ENCODE measurements at places on chromosomes 11 and 22.

- DNase-seq = no peak
Measured at GRCh38 chr22:47534804-47535410, 772.5 kb downstream of the TBC1D22A start.

DNA sequence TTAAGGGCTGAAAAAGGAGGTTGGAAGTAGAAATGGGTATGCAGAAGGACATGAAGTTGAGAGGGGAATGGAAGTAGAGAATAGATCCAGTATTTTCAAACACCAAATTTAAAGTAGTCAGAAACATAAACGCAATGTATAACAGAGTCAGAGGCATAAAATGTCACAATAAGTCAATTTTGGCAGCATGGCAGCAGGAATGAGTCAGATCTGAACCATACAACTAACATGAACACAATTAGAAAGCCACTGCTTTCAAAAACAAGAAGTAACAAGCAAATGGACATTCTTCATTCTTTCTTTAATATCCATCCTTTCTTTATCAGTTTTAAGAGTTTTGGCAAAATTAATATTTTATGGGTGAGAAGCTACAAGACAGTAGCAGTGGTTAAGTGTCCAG, 2.5 kb downstream of the CHORDC1 start:
- DNase-seq = no peak

DNA sequence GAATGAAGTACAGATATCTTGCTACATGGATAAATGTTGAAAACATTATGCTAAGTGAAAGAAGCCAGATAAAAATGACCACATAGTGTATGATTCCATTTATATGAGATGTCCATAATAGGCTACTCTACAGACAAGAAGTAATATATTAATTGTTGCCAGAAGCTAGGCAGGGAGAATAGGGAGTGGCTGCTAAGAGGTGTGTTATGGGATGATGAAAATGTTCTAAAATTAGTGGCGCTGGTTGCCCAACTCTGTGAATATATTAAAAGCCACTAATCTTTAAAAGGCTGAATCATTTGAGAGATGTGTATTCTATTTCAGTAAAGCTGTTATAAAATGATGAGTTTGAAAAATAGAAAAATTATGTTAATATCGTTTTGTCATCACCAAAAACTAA, 144.4 kb downstream of the NCAM1 start:
- no peak for DNase-seq

DNA sequence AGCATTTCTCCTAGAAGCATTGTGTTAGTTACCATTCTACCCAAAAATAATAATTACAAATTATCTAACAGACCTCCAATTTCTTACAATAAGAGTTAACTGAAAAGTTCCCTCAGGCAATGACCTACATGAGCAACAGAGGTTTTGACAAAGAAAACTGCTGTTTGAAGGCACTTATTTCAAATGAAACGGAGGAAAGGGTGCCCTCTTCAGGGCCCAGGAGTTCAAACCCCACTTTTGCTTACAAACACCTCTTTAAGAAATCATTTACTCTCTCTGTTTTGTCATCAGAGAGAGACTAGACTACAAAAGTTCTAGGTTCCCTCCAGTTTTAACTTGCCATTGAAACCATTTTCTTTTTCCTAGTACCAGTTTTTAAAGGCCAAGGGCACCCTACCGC, 56.7 kb downstream of the AMBRA1 start:
- DNase-seq = no peak

DNA sequence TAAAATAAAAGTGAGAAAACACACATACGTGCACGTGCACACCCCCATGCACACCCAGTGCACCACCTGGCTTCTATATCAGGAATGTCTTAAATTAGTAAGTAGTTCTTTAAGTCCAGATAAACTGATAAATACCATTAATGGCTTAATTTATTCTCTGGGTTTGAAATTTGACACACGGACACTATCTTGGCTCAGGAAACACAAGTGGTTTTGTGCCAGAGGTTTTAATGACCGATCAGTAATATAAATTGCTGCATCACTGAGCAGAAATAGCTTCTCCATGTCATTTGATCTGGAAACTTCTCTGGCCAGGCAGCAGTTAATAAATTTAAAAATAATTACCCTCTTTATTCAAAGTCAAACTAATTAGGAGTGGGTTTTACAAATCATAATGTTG, 101.5 kb upstream of the NNMT start:
- no peak for DNase-seq

DNA sequence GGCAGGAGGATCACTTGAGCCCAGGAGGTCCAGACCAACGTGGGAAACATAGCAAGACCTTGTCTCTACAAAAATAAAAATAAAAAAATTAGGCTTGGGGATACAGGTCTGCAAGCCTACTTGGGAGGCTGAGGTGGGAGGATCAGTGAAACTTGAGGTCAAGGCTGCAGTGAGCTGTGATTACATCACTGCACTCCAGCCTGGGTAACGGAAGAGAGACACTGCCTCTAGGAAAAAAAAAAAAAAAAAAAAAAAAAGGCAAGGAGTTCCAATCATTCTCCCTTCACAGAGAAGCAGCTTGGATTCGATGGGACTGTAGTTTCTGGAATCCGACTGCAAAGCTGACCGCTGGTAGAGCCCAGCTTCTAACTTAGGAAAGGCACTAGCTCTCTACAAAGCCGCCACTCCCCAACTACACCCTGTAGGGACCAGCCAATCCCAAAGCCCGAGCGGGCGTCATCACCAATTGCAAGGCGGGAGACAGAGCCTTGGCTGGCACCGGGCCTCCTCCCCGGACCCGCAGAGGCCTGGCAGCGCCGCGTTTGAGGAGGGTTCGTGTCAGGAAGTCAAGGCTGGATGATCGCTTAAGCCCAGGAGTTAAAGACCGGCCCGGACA, 716 bp upstream of the DDB2 start:
- peak; percentile 77 for DNase-seq

DNA sequence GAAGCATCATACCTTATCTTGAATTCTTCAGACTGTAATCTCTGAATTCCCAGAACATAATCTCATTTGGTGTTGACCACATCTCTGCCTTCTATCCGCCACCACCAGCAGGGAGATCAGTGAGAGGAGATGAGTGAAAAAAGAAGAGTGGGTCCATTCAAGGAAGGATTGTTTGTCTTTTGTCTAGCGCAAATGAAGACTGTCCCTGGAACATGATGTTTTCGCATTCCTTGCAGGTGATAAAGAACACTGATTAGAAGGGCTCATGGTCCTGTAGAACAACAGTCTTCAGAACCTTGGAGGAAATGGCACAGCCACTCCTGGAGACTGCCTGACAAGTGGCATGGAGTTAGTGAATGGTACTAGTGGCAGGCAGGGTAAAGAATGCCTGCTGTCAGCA, 869.6 kb downstream of the JRKL start:
- no peak for DNase-seq

GRCh38 chr11:105315287-105315686, 175.7 kb upstream of the CARD18 start:
- no peak for DNase-seq

- DNase-seq = no peak
Measured at GRCh38 chr11:134598368-134598767, 186.3 kb upstream of the B3GAT1 start.

Data from activated T-helper 1 cell treated with anti-CD3 and anti-CD28 coated beads, Interleukin-12 subunit alpha, Interleukin-12 subunit beta, Interleukin-2, Interleukin-4 antibody, amounts not matched to agents 30 ng/mL and 10 ng/mL and 1 ng/mL, durations not matched to agents 14 hours and 24 hours and 36 hours (primary cell).